ENCODE measurements at places on chromosomes 1 and 21.
A peak's percentile ranks its signal among the peaks of the same experiment; 100 is the strongest.

DNA sequence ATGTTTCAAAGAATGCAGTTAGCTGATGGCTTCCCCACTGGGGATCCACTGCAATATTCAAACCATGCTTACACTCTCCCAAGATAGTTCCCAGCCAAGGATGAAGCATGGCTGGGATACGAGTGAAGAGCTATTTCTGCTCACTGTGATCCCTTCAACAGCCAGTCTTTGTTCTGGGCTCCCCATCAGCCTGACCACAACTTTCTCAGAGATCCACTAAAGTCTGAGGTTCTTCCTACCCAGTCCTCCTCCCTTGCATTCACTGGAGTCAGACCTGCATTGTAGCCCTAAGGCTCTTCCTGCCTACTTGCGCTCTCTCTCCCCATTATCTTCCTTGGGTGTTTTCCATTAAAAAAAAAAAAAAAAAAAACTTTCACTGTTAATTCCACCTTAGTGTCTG lies 101.4 kb downstream of the TTLL7 start:
- DNase-seq = no peak

GRCh38 chr1:56825436-56825835 lies 6.2 kb upstream of the FYB2 start:
- DNase-seq = no peak

DNA sequence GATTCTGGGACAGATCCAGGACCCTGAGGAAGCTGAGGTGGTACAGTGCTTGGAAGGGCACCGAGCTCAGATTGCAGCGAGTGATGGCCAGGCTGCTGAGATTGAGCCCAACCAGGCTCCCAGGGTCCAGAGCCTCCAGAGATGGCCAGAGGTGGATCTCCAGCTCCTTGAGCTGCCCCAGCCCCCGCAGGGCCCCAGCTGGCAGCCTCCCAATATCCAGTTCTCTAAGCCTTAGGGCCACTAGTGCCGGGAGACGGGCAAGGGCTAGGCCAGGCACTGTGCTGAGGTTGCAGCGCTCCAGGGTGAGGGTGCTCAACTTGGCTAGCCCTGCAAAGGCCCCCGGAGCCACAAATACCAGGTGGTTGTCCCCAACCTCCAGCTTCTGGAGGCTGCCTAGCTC lies 3.4 kb downstream of the LINGO4 start:
- no peak for DNase-seq

GRCh38 chr21:43895196-43895595 lies 30.2 kb downstream of the AGPAT3 start:
- DNase-seq = peak; percentile 17

DNA sequence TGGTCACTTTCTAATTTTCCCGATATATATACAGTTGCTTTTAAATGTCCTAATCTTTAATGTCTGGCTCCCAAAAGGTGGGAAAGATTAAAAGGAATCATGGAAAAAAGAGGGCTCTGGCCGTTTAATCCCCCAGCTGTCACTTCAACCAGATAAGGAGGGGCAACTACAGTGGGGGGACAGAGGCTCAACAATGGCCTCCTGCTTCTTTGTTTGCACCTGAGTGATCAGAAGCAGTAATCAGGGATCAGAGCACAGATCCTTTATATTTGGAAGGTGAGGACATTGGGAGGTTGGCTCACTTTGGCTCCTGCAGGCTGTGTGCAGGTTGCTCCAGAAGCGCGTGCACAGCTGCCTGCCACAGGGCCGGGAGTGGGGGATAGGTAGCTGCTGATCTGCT lies 212.8 kb downstream of the FMN2 start:
- no peak for DNase-seq

GRCh38 chr1:14113271-14113670 lies 413.3 kb downstream of the PRDM2 start:
- no peak for DNase-seq

- DNase-seq = no peak
Observed at GRCh38 chr1:203858055-203858454, 3.3 kb upstream of the SNRPE start.

DNA sequence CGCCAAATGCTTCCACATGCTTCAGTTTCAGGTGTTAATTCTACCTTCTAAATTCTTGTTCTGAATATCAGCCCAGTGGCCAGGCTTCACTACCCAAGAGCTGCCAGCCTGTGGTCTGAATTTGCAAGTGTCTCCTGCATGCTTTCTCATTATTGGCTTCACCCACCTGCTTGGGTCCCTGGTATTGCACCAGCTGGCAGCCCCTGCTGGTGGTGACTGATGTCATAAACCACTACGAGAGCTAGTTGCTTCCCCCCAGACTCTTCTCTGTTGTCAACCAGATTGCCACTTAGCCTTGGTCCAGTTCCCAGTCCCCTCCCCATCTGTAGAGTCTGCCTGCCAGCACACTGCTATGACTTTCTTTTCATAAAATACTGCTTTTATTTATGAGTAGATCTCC lies 197.7 kb upstream of the DUSP10 start:
- DNase-seq = no peak

GRCh38 chr21:45554477-45555175 lies 12.4 kb upstream of the SLC19A1 start:
- peak; percentile 91 for DNase-seq

GRCh38 chr1:219090607-219091006 lies 83.1 kb upstream of the LYPLAL1 start:
- DNase-seq = no peak

DNA sequence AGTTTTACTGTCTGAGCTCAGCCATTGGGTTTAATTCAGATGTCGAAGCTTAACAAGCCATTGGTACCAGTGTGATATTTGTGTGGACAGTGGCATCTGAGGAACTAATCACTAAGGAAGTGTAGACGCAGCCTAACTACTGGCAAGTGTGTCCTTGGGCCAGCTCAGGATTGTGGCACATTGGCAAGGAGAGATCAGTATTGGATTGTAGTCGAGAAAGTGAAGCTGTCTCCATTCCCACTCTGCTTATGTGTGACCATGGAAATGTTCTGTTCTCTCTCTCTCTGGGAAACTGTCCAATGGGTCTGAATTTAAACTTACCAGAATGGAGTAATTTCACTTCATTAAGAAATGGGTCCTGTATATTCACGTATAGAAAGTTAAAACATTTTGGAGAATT lies 112.2 kb downstream of the ITSN1 start:
- DNase-seq = no peak

GRCh38 chr1:228276174-228276831 lies 68.5 kb downstream of the OBSCN start:
- DNase-seq = no peak

GRCh38 chr1:14498839-14499238 lies 99.6 kb upstream of the KAZN start:
- DNase-seq = peak; percentile 9

- no peak for DNase-seq
Observed at GRCh38 chr1:206872139-206872538, 6.7 kb downstream of the IL20 start.

All from left forelimb (tissue), 1 donor.